ENCODE measurements at places on chromosomes 5 and 9.
A peak's percentile ranks its signal among the peaks of the same experiment; 100 is the strongest.

DNA sequence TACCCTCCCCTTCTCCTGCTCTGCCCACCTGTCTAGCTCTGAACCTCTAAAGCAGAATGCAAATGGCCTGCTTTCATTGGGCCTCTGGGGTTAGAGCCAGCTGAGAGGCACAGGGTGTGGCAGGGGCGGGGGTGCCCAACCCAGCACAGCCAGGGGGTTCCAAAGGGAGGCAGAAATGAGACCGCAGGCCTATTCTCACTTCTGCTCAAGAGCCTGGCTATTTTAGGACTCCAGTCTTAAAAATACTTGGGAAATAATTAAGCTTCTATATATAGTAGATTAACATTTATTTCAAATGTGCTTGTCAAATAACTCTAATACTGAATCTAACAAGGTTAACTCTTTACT is 5.7 kb downstream of the QSOX2 start:
- no peak for DNase-seq

- peak; percentile 53 for DNase-seq
Observed at GRCh38 chr5:18281947-18282581, 647.8 kb downstream of the TAF11L14 start.

DNA sequence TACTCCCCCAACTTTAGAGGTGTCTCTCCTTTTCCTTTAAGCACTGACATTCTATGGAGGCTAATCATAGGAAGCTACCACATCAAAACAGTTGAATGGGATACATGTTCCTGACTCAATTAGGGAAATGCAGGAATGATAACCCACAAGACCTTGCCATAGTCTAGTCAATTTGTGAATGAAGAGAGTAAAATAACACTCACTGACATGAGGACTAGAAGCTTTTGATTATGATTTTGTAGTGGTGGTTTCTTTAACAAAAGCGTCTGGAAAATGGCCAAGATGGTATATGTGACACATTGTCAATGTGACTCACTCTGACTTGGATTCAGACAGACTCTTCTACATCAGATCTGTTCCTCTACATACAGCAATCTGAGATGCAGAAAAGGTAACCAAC is 13.7 kb upstream of the PRELID2 start:
- DNase-seq: peak; percentile 24

- no peak for DNase-seq
Observed at GRCh38 chr9:77909306-77909705, 122.3 kb downstream of the GNAQ start.

DNA sequence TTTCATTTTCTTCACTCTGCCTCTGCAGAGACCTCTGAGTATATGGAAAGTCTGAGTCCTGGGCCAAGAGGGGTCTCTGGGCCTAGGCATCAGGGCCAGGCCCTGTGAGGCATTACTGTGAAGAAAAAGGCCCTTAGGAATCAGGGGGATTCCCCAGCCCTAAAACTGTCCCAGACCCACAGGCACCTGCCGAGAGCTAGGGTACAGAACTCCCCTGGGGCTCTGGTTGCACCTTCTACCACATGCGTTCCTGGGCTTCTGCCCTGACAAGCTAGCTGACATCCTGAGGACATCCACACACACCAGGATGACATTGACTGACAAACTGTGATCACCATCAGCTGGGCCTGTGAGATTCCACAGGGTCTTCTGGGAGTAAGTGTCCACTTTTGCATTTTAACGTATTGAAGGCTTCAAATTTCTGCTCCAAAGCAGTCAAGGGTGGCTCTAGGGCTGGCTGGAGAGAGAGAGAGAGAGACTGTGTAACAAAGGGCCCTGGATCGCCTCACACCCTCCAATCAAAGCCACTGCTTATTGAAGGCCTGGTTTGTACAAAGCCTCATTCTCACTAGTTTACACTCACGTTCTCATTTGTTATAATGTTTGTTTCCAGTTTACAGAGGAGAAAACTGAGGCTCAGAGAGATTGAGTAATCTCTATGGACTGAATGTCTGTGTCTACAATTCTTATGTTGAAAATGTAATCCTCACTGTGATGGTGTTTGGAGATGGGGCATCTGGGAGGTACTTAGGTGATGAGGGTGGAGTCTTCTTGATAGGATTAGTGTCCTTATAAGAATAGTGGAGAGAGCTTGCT is 45.1 kb downstream of the TGFBI start:
- no peak for DNase-seq
